ENCODE measurements at places on chromosomes 7 and 10.
A peak's percentile ranks its signal among the peaks of the same experiment; 100 is the strongest.

DNA sequence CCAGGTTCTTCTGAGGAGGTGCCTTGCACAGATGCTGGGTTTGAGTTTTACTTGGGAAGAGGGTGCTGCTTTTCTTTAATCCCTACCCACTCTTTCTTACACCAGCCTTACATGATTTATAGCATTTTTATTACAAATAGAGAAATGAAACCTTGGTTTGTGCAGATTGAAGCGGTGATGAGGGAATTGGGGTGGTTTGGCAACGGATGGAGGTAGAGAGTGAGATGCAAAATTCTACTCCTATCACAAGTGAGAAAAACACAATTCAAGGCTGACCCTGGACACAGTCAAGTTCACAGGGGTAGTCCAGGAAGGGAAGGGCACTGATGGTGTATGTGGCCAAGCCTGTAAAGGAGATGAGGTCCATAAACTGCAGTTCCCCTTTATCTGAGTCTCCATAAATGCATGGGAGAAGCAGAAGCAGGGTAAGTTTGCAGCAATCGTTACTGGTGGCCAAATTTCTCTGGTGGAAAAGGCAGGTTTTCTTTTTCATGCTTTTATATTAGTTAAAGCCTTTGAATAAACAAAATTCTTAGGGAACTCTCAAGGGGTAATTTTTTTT, 214.3 kb downstream of the JAZF1 start:
- no peak for DNase-seq

GRCh38 chr7:40780460-40780859, 645.7 kb downstream of the SUGCT start:
- no peak for DNase-seq

- DNase-seq: no peak
Observed at GRCh38 chr7:121041516-121042148, 53.1 kb downstream of the CPED1 start.

DNA sequence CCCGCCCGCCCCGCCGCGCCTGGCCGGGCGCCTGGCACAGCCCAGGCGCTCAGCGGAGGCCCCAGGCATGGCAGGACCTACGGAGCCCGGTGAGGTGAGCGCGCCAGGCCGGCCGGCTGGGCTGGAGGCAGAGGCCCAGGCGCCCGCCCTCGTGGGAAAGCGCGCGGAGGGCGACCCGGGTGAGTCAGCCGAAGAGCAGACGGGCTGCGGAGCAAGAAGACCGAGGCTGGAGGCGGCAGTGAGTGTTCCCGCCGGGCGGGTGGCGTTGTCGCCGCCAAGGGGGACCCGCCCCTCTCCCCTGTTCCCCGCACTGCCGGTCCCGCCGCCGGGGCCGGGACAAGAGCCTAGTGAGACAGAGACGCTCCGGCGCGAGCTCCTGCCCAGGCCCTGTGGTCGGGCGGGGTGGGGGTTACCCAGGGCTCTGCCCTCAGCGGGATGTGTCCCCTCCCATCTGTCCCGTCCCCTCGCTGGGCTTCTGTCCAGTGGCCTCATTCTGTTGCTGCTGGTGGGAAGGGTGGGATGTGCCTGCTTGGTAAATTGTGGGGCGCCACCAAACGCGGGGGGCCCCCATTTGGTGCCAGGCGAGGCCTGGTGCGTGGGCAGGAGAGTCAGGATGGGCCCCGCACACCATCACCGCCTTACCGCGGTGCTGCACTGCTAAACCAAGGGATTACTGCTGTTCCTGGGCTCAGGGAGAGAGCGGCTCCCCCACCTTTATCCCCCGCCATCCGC, 17.0 kb upstream of the NODAL start:
- peak; percentile 31 for DNase-seq

- DNase-seq: no peak
Observed at GRCh38 chr10:97184971-97185325, 811 bp downstream of the SLIT1 start.

DNA sequence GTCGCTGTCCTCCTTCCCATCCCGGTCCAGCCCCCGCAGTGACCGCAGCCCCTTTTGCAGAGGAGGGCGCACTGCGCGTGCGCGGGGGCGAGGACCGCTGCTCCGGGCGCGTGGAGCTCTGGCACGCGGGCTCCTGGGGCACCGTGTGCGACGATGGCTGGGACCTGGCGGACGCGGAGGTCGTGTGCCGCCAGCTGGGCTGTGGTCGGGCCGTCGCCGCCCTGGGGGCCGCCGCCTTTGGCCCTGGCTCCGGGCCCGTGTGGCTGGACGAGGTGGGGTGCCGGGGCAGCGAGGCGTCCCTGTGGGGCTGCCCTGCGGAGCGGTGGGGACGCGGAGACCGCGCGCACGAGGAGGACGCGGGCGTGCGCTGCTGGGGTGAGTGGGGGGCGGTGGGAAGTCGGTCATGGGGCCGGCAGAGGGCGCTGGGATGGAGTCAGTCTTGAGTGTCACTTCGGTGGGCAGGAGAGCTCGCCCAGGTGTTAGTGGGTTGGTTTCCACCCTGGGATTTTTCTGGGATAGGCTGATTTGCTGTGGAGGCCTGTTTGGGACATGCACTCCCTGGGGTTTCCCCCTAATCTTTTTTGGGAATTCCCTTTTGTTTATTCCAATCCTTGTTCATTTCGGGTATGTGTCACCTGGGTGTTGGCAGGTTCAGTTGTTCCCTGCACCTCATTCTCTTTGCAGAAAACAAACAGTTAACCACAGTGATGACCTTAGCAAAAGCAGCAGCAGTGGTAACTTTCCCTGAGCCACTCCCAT, 11.6 kb downstream of the SCART1 start:
- DNase-seq: no peak

DNA sequence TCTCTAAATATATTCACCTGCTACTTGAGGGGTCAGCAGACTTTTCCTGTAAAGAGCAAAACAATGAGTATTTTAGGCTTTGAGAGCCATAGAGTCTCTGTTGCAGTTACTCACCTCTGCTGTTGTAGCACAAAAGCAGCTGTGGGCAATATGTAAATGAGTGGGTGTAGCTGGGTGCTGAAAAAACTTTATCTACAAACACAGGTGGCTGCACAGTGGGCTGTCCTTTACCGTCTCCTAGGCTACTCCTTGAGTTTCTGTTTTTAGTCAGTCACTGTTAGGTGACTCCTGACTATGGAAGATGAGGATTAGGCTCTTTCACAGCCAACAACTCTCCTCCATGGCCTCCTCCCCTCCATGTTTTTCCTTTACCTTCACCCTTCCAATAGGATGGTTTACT, 286.1 kb upstream of the C7orf33 start:
- DNase-seq: no peak

GRCh38 chr7:19537942-19538401, 170.9 kb downstream of the POLR1F start:
- DNase-seq: no peak

GRCh38 chr7:155198196-155198892, 99.3 kb upstream of the INSIG1 start:
- no peak for DNase-seq

DNA sequence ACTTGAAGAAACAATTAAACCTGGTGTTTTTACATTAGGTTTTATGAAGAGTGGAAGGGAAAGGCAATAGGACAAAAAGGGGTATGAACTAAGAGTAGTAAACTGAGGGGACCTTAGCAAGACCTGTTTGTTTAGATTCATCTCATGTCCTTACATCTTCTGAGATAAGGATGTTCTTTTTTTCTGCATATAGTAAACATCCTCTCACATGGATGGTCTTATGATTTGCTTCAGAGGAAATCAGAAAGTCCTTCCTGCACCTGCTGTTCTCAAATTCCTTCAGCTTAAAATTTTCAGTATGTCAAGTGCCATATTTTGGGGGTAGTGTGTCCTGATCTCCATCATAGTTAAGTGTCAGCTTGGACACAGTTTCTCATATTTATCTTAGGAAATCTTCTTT, 232.6 kb downstream of the ADK start:
- DNase-seq: no peak

DNA sequence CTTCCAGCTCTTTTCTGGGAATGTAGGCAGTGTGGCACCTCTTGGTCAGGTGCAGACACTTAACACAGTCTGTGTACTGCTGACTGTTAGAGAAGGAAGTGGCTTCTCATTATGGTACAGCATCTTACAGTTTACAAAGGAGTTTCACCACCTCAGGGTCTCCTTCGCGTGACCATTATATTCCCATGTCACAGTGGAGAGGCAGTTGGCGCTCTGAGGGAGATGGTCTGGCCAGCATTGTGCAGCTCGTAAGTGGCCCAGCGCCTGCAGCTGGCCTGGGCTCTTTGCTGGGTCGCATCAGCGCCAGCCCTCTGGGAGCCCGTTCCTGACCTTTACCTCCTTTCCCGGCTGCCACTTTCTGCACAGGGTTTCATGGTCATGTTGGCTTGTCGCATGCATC, 15.4 kb downstream of the TSPAN15 start:
- no peak for DNase-seq

GRCh38 chr7:69277366-69277765, 320.9 kb upstream of the AUTS2 start:
- DNase-seq: no peak

DNA sequence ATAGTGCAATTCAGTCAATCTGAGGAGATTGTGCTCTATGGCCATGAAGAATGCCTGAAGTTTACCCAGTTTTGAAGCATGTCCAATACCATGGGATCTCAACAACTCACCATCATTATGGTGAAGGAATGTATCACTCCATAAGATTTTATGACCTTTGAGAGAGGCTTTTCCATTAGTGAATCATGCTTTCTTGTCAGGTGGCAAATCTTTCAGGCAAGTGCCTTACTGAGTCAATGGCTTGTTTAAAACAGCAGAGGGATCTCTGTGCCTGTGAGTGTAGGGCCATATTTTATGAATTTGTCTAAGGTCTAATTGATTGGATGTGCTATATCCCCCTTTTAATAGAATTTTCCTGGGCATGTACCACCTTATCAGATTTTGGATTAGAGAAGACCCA, 131.5 kb downstream of the CCDC7 start:
- DNase-seq: no peak

- no peak for DNase-seq
Observed at GRCh38 chr10:131963811-131964210, 17.9 kb downstream of the BNIP3 start.

- no peak for DNase-seq
Observed at GRCh38 chr10:99788598-99789256, 6.3 kb downstream of the ABCC2 start.

- no peak for DNase-seq
Observed at GRCh38 chr10:109966961-109967738, 40.6 kb upstream of the ADD3 start.

DNA sequence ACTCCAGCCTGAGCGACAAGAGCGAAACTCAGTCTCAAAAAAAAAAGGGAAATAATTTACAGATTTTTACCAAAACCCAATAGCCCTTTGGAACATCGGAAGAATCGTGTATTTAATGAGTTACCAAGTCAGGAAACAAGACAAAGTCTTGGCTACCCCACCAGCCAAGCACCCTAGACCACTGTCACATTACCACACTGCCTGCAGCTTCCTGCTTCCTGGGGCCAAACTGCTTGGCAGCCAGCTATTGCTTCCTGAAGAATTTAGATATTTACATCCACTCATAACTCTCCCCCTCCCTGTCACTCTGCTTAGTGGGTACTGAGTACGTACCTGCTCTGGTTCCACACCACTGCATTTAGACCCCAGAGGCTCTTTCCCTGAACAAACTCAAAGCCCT, 14.1 kb upstream of the TNPO3 start:
- no peak for DNase-seq

DNA sequence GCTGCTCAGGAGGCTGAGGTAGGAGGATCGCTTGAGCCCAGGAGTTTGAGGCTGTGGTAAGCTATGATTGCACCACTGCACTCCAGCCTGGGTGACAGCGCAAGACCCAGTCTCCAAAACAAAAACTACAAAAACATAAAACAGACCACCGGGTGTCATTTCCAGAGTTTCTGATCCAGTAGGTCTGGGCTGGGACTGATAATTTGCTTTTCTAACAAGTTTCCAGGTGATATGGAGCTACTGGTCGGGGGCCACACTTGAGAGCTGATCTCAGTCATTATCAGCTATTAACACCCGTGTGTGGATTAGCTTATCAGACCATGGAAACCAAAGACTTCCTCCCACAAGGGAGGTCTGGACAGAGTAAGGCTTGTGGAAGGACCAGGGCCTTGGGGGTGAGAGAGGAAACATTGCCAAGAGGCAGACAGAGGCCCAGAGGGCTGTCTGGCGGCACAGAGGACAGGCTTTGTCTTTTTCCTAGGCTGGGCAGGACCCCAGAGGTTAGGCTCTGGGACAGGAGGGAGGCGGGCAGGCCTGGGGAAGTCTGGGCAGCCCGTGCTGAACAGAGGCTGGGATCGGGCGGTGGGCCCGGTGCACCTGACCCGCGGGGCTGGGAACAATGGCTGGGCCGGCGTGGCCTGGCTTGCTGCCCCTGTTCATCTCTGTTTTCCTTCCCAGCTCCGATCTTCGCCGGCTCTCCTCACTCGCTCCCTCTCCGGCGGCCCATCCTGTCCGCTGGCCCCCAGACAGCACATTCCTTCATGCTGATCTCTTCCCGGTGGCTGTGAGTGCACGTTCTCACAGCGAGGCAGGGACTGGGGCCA, 25.2 kb downstream of the TMEM270 start:
- no peak for DNase-seq

DNA sequence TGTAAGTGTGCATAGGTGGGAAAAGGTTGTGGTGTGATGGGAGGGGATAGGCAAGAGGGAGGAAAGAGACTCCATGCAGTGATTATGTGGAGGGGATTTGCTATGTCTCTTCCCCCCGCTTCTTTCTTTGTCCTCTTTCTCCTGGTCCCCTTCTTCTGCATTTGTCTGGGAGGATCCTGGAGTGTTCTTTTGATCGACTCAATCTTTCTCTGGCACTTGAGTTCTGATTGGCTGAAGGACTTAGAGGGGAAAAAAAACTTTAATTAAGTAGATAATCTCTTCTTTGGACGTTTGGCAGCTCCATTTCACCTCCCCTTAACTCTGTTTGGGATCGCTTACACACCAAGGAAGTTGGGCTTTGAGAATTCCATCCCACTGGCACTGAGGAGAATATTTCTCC, at the start of gene WNT8B:
TSS of gene WNT8B (plus strand) at position 301 of the 400 bp plus-strand sequence. CDS start 160 bp downstream, outside the sequence.
- DNase-seq: no peak

DNA sequence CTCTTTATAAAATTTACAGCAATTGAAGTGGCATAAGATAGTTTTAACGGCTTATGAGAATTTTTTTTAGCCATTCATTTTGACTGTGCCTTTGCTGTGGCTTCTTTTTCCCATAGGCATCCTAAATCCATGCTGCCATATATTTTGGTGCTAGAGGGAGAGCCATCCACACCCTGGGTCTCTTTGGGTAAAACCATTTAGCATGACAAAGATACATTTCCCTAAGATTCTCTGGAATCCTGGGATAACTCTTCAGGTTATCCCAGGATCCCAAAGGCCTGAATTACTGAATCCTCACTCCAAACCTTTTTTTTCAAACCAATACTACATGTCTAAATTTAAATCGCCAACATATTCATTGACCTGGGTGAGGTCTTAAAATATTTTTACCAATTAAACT, 28.9 kb downstream of the DNAJC12 start:
- DNase-seq: no peak

- no peak for DNase-seq
Observed at GRCh38 chr10:79382491-79382941, 35.2 kb downstream of the PPIF start.

- DNase-seq: no peak
Observed at GRCh38 chr7:133114519-133114918, 32.6 kb upstream of the CHCHD3 start.

GRCh38 chr10:98929709-98930108, 305.9 kb downstream of the HPSE2 start:
- no peak for DNase-seq

- no peak for DNase-seq
Observed at GRCh38 chr7:47546733-47547494, 35.0 kb downstream of the TNS3 start.

GRCh38 chr10:133391761-133392518, 2.0 kb upstream of the MTG1 start:
- no peak for DNase-seq

GRCh38 chr10:128217136-128217535, 90.9 kb upstream of the MKI67 start:
- no peak for DNase-seq

- no peak for DNase-seq
Observed at GRCh38 chr10:31822150-31822549, 106.5 kb downstream of the ARHGAP12 start.
